ENCODE measurements at places on chromosomes 1 and 21.
A peak's percentile ranks its signal among the peaks of the same experiment; 100 is the strongest.

- no peak for DNase-seq
Observed at GRCh38 chr1:180609643-180610555, 21.9 kb upstream of the XPR1 start.

- no peak for DNase-seq
Observed at GRCh38 chr1:202857136-202857610, 31.8 kb downstream of the RABIF start.

- DNase-seq = no peak
Observed at GRCh38 chr1:160981584-160982411, 27.2 kb upstream of the ITLN2 start.

- no peak for DNase-seq
Observed at GRCh38 chr1:29032841-29033240, 90.9 kb downstream of the TMEM200B start.

DNA sequence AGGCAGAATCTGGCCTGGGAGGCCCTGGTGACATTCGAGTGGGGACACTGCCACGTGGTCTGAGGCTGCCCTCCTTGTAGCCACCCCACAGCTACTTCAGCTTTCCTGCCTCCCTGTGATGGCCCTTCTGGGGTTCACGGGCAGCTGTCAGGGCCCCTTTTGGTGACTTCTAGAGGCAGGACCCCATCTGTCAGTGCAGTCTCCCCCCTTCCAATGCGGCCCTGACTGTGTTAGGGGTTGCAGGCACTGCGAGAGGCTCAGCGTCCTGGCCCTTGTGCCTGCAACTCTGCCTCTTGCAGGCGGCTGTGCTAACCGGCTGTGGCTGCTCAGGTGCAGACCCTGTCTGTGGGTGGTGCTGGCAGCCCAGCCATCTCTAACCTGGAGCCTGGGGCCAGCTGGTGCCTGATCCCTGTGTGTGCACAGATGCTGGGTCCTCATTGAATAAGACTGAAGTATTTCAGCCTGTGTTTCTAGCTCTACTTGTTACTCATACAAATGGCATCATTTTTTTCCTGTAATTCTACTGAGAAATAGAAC is 62.2 kb downstream of the S100B start:
- DNase-seq = no peak

DNA sequence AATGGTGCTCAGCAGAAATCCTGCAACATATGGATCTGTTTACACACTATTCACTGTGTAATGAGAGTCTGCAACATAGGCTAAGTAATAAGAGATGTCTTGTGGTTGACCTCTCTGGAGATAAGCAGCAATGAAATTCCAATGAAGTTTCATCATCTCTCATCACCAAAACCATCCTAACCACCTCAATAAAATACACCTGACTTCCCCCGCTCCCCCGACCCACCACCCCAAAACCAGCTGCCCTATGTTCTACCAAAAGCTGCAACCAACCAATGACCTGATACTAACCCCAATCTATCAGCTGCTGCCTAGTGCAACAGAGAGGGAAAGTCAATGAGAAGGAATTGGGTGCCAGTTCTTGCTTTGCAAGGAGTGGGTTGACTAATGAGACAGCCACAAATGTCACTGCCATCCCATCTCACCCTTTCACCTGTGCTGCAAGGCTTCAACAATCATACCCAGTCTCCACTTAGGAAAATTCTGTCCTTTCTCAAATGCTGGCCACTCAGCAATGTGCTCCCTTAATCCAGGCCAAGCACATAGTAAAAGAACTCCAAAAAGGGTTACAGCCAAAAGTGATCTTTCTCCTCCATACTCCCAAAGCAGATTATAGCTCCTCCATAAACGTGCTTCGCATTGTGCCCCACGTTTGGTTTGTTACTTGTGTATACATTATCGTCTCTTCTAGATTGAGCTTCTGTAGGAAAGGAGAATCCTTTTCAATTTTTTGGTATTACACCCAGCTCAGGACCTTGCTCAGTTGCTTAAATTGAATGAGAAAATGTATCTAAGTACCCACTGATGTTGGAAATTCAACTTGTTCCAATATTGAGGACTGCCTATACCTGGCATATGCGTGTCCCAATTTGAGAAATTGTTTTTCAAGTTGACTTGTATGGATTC is 29.0 kb downstream of the MRPL39 start:
- peak; percentile 68 for DNase-seq

GRCh38 chr1:15764269-15764764 is 5.7 kb downstream of the FBLIM1 start:
- DNase-seq = no peak

- no peak for DNase-seq
Observed at GRCh38 chr1:240019524-240019923, 72.2 kb upstream of the FMN2 start.
